ENCODE measurements at places on chromosomes 16 and 17. TPM values are rescaled to one million over a fixed set of nuclear protein-coding genes. Genes with fewer than 3 reads are reported as not detected.

GRCh38 chr17:57906910-57907309 is 48.3 kb downstream of the CUEDC1 start:
- DNase-seq, result no peak

DNA sequence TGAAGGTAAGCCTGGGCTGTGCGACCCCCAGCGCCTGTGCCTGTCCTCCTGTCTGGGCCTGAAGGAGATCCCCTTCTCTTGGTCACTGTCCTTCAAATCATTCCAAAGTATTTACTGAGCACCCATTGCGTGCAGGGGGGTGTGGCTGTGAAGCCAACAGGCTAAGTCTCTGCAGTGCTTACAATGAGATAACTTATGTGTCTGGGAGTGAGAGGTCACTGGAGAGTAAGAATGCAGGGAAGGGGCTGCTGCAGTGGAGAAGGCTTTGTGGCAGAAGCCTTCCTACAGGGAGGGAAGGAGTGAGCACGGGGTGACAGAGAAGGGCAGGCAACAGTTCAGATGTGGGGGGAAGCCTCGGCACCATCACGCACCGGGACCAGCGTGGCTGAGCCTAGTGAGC is 11.2 kb upstream of the SMIM5 start:
- DNase-seq, result no peak

- no peak for DNase-seq
Observed at GRCh38 chr17:76241204-76241538, 878 bp upstream of the RNF157 start.

DNA sequence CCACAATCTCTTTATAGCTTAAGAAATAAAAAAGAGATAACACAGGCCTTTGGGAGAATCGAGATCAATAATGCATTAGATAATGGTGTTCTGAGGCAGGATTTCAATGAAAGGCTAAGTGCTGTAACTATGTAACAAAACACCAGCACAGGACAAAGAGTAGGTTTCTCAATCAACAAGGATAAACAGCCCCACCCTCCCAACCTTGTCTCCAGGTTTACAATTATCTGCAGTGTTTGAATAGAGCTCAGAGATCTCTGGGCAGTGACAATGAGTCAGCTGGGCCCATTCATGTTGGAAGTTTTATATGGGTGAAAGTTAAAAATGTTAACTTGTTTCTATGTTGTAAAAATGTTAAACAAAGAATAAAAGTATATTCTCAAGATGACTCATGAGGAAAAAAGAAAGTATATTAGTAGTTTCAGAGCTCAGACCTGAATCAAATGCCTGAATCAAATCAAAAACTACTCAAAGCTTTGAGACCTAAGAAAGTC is 17.0 kb upstream of the KRT20 start:
- DNase-seq, result peak; percentile 7

- no peak for DNase-seq
Observed at GRCh38 chr17:40412880-40413279, 4.8 kb downstream of the TOP2A start.

- DNase-seq, result no peak
Observed at GRCh38 chr16:31356566-31357323, 1.8 kb downstream of the ITGAX start.

DNA sequence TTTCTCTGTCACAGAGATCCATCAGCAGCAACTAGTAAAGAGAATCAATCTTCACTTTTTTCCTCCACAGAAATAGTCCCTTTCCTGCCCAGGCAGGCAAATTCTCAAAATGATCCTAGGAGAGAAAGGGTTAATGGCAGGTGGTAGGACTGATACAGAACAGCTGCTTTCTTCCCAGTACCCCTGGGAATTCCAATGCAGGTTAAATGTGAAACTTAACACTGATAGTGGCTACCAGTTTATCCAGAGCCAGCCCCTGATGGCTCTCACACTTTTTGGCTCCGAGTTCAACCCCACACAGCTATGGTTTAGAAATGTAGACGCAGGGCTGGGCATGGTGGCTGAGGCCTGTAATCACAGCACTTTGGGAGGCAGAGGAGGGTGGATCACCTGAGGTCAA is 22.2 kb downstream of the MARVELD3 start:
- DNase-seq, result no peak

ITGAL gene
- total RNA-seq, result 390 TPM

HOXB9 gene
- 1.2 TPM for total RNA-seq

KREMEN2 gene
- not detected for total RNA-seq
